Right kidney (tissue), 9 donors: ENCODE measurements at places on chromosomes 1 and 21.

DNA sequence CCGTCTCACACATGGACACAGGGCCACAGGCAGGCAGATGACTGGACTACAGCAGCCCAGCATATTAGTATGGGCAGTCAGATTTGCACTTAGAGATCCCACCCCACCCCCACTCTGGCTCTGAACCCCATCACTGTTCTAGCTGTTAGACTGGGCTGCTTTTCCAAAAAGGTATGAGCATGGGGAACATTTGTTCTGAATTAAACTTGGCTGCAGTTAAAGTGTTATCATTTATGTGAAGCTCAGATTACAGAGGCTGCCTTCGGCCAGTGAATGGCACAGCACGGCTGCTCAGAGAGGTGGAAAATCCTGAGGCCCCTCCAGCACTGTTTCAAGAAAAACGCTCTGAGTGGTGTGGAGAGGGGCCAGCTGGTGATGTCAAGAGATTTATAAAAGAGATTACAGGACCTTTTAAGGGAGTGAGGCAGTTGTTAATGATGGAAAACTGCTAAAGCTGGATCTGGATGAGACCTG lies 6.9 kb upstream of the NOS1AP start:
- peak; percentile 46 for DNase-seq

DNA sequence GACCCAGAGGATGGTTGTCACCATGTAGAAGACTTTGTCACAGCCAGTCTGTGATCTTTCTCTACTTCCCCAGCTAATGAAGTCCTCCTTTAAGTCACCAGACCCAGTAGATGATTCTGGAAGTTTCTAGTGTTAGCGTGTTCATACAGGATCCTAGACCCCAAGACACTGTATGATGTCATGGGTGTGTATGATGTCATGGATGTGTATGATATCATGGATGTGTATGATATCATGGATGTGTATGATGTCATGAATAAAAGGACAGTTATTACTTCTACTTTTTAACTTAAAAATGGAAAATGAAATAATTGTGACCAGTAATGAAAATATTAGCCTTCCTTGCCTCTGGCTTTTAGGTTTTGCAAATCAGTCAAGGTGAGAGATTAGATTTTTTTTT lies 260.0 kb downstream of the FMN2 start:
- no peak for DNase-seq

DNA sequence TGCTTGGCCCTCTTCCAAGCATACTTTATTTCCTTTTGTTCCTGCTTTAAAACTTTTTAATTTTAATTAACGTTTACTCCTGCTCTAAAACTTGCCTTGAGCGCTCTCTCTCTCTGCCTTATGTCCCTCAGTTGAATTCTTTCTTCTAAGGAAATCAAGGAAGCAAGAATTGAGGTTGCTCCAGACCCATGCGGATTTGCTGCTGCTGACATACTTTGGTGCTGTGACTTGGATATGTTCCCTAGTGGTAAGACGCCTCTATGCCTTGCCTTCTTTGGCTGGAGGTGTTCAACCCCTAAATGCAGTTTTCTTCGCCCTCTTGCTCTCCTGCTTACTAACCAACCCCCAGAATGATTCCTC lies 148.1 kb downstream of the ADSS2 start:
- DNase-seq = no peak

GRCh38 chr1:94806441-94806871 lies 13.7 kb upstream of the SLC44A3 start:
- peak; percentile 33 for DNase-seq

GRCh38 chr1:213985209-213986019 lies 2.4 kb upstream of the PROX1 start:
- peak; percentile 79 for DNase-seq

DNA sequence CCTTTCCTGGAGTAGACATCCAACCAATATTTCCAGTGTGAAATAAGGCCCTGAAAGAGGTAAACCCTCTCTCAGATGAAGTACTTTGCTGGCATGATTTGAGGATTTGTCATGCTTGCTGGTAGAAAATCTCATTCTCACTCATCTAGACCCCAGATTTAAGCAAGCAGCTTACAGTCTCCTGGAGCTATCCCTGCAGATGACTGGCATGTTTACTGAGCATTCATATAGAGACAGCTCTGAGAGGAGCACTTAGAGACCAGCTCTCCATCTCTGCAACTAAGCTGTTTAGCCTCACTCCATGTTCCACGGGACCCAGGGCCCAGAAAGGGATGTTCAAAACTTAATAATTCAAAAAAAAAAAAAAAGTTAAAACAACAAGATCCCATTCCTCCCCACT lies 34.2 kb downstream of the GPR161 start:
- no peak for DNase-seq

GRCh38 chr1:104125266-104125665 lies 375.6 kb downstream of the AMY1C start:
- DNase-seq = no peak

GRCh38 chr21:33843216-33843615 lies 72.4 kb downstream of the ATP5PO start:
- DNase-seq = no peak

DNA sequence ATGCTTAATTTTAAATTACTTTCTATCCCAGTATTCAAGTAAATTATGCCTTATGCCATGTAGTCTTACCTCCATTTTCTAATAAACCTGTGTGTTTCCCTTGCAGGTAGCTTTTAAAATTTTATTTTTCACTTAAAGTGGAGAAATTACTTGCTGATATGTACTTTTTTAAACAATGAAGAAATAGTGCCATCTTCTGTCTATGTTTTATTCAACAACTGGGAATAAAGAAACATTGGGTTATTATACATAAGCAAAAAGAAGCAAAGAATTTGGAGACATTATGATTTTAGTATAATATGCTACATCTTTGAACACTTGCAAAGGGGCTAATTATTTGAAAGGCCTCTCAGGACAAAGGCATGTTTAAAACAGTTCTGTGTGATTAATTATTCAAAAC lies 1912.9 kb downstream of the MRPL39 start:
- no peak for DNase-seq

GRCh38 chr1:116949213-116949985 lies 39.7 kb downstream of the PTGFRN start:
- no peak for DNase-seq

- no peak for DNase-seq
Observed at GRCh38 chr1:93350322-93350721, 4.6 kb downstream of the DR1 start.

DNA sequence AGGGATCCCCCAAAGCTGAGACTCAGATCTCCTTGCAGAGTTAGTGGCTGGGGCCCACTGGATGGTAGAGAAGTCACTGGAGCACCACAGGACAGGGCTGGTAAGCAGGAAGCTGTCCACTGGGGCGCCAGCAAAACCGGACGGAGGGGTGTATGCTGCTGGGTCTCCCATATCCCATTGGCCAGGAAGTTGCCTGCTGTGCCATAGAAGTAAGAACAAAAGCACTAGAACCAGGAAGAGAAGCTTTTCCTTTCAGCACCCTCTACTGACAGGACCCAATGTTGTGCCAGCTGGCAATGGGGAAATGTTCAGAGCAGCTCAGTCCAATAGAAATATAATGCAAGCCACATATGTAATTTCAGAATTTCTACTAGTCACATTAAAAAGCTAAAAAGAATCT lies 146.6 kb downstream of the SPATA46 start:
- no peak for DNase-seq

DNA sequence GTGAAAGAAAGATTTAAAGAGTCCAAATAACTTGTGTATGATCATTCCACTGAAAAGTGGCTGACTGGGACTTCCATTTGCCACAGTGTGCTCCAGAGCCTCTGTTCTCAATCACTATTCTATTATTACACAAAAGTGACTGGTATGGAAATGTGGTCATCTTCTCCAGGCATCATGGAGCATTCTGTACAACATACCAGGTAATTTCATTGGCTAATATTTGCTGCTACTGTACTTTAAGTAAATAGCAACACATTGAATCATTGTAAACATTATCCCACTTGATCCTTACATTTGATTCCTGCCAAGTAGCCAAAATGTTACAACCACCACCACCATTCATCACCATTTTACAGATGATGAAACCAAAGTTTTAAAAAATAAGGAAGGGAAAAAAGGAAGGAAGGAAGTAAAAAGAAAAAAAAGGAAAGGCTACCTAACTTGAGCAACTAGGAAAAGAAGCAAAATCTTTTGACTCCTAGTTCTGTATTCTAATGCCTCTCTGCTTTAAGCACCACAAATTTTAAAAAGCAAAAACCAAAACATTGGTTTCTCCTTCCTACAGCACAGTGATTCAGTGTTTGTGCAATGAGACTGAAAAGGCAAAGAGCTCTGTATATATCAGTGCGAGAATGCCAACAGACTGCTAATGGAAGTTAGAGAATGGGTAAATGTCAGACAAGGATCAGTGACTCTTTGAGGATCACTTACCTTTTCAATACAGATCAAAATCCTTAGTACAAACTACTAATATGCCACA lies 361.4 kb upstream of the PTBP2 start:
- no peak for DNase-seq

- no peak for DNase-seq
Observed at GRCh38 chr1:29240400-29240837, 4.1 kb downstream of the PTPRU start.

DNA sequence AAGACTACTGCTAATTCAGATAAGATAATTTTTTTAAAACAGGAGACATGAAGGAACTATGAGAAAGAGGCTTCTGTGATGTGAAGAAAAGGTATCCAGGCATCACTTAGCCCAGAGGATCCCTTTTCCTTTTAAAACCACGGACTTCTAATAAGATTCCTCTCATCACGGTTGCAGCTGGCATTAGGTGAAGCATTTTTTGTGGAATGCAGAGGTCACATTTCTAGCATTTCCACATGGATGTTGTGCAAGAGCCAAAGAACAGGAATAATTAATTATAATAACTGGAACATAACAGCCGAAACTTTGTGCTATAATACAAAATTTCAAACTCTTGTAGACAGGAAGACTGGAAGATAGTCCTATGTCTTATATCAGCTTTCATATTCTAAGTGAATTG lies 27.6 kb downstream of the CYP2J2 start:
- DNase-seq = no peak

GRCh38 chr21:42234041-42234440 lies 15.1 kb downstream of the ABCG1 start:
- no peak for DNase-seq

GRCh38 chr1:203424861-203425662 lies 50.5 kb upstream of the PRELP start:
- no peak for DNase-seq

DNA sequence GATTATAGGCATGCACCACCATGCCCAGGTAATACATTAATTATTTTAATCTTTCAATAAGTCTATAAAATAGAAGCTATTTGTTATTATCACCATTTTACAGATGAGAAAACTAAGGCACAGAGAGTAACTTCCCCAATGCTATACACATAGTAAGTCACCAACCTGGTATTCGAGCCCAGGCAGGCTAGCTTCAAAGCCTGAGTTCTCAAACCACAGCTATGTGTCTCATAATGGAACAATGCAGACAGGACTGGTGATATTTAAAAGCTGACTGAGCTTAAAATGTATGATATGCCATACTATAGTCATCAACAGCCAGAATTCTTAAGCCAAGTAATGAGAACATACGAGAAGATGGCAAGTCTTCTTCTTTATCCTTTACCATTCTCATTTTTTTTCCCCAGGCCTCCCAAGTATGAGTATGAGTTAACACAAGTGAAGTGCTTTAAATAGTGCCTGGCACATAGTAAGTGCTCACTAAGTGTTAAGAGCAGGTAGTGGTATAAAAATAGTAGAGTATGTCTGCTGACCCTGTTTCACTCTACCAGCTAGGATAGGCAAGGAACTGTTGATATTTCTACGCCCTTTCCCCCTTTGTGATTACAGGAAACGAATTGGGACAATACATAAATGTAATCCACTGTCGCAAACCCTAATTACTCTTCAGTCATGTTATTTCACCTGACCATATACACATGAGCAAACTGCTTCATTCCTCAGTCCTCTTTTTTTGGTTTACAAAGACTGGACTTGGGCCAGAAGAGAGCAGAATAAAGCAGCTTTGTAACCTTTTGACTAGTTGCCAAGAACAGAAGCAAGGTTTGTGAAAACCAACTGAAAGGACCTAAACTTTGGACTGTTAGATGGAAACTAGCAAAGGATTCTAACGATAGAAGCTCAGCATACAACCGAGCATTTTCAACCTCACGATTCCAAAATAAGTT lies 9.5 kb downstream of the EYA3 start:
- no peak for DNase-seq

- peak; percentile 75 for DNase-seq
Observed at GRCh38 chr1:112718691-112719418, 3.7 kb upstream of the PPM1J start.

- DNase-seq = peak; percentile 29
Observed at GRCh38 chr1:3080053-3080955, 11.3 kb downstream of the PRDM16 start.

- DNase-seq = no peak
Observed at GRCh38 chr1:45380730-45381129, 40.5 kb upstream of the MUTYH start.

- DNase-seq = peak; percentile 66
Observed at GRCh38 chr21:31731056-31731856, 662 bp downstream of the SCAF4 start.

DNA sequence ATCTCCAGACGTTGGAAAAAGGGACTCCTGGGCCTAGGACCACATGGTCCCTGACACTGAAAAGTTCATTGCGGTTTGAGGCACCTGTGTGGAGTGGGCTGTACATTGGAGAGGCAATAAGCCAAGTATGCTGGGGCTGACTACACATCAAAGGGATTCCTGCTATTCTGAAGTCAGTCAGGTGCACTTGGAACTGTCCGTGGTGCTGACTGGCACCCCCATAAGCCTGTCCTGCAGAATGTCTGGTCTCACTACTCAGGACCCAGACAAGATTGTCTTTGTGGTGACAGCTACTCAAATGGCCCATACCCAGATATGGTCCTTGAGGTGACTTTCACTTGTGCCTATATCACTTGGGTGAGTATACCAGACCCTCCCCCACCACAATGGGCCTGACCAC lies 150.6 kb downstream of the RWDD3 start:
- no peak for DNase-seq

DNA sequence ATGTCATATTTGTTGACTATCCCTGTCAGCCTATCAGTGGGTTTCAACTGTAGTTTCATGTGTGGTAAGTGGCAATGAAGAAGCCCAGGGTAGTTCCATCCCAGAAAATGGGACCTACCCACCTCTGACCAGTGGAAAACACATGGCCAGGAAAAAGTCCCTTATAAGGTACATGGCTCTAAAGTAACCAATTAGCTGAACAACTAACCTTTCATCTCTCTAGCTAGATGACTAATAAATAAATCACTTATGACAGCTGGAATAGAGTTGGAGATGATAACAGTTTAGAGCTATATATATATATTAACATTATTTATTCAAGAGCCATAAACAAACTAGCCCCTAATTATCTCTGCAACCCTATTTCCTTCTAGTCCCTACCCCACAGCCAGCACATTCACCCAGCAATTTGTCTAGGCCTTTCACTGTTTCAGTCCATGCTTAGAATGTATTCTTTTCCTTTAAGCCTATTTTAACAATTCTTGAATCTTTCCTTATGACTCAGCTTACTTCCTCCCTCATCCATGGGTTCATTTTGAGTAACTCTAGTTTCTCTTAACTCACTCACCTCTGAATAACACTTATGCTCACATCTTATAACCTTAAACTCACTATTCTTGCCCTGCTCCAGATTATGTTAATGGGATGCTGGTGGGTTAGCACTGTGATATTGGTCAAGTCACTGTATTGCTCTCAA lies 83.7 kb downstream of the TNFSF18 start:
- DNase-seq = no peak
